Foreskin keratinocyte (primary cell): ENCODE measurements at places on chromosomes 1 and 21. TPM values are rescaled to one million over a fixed set of nuclear protein-coding genes. Genes with fewer than 3 reads are reported as not detected.

GRCh38 chr1:19412654-19413053 is 72.7 kb downstream of the CAPZB start:
- no peak for DNase-seq

- no peak for DNase-seq
These were observed 1.9 kb upstream of the TUT4 start for GRCh38 chr1:52554756-52555155.

GRCh38 chr1:42209526-42210251 is 45.1 kb upstream of the GUCA2A start:
- DNase-seq = no peak

DNA sequence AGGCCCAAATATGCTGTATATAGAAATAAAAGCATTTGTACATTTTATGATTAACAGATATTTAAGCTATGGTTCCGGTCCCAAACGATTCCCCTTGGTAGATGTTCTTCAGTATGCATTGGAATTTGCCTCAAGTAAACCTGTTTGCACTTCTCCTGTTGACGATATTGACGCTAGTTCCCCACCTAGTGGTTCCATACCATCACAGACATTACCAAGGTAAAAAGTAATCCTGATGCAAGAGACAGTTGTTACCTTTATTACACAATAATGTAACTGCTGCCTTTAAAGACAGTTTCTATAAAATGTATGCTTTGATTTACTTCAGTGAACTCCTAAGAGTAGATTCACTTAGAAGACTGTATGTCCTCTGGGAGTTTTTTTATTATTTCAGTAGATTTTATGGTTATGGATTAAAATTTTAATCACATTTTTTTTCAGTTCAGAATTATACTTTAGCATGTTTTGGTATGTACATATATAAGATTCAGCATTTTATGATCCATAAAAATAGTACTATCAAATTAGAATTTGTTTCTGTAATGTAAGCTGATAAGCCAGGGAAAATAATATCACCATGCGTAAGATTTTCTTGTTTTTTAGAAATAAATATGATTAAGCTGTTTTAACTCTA is 96.5 kb downstream of the USP25 start:
- no peak for DNase-seq

- DNase-seq = no peak
These were observed at the start of gene MCM3AP for GRCh38 chr21:46285206-46285661. MCM3AP (minus strand) TSS chr21:46285611; CDS start chr21:46285286, 325 bp downstream.

- peak; percentile 39 for DNase-seq
These were observed 47.8 kb downstream of the PRRX1 start for GRCh38 chr1:170711682-170712081.

- DNase-seq = no peak
These were observed 68.4 kb upstream of the MAGI3 start for GRCh38 chr1:113321771-113322387.

DNA sequence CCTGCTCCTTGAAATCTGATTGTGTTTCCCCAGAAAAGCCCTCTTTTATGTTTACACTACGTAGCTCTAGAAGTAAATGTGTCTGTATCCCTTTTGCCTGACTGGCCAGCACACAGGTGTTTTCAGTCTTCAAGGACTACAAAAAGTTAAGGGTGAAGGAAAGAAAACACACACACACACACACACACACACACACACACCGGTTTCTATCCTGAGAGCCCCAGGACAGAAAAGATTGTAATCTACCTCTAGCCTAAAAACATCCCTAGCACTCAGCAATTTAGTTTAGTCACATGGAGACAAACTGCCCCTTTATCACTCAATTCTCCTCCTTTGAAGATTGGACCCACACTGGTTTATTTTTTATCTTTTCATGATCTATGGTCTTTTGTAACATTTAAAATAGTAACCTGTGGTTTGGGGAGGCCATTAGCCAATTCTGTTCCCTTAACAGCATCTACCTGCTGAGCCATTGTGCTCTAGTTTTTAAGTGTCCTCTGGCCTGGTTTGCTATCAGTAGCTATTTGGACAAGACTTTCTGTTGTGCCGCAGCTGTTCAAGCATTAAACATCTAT is 15.8 kb upstream of the TRIM45 start:
- no peak for DNase-seq

DNA sequence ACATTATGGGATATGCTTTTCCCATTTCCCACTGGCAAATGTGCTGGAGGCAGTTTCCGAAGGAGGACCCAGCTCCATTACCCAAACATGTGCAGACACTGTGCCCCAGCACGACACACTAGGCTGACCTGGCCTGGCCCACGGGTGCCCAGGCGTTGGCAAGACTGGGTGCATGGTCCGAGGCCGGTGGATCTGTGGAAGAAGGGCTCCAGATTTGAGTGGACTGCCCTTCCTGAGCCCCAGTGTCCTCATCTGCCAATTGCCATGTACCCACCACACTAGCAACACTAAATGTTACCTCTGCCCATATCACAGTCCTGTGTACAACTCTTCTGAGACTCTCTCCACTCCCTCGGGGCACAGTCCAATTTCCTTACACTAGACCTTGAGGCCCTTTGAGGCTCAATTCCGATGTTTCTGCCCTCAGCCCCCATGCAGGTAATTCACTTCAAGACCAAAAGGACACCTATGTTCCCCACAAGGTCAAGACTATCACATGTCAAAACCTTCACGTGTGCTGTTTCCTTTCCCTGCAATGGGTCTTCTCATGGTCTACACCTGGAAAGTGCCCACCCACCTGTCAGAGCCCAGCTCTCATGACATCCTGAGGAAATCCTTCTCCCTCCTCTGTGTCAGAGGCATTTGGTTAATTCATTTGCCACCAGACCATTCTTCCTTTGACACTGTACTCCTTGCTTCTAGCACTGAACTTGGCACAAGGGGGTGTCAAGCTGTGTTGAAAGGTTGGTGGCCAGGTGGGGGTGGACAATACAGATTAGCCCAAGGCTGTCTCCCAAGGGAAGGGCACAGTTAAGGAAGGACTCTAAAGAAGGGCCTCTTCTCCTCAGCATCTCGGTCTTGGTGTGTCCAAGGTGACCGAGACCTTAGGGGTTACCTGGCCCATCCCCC is 124.9 kb downstream of the DMRTB1 start:
- no peak for DNase-seq

DNA sequence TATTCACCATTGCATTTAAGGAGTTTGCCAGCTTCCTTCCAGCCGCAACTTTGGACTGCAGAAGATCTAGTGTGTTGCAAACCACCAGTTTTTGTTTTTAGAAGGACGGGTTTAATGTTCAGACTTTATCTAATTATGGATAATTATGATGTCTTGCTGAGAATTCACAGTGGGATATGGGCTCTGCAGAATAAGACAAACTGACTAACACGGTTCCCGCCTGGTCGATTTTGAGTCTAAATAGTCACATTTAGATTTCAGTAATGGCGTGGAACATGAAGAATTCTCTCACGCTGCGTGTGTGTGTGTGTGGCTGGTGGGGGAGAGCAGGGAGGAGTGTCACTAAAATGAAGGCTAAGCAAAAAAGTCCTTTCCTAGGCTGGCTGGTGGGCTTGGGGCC is 48.5 kb upstream of the DMRTB1 start:
- DNase-seq = no peak

- DNase-seq = no peak
These were observed 4.8 kb upstream of the IL24 start for GRCh38 chr1:206892351-206892984.

DNA sequence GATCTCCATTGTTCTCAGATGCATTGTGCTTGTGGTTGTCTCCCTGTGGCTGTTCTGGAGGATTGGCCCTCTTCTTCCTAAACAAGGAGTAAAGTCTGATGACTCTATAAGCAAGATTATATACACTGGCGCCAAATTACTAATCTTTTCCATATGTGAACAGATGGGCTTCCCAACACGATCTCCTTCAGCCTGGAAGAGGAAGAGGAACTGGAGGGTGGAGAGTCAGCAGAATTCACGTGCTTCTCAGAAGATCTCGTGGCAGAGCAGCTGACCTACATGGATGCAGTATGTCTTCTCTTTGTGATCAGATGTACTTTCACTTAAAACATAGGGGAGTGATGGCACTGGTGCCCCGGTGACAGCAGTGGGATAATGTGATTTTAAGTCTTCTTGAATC is 78.7 kb downstream of the RGL1 start:
- DNase-seq = no peak

DNA sequence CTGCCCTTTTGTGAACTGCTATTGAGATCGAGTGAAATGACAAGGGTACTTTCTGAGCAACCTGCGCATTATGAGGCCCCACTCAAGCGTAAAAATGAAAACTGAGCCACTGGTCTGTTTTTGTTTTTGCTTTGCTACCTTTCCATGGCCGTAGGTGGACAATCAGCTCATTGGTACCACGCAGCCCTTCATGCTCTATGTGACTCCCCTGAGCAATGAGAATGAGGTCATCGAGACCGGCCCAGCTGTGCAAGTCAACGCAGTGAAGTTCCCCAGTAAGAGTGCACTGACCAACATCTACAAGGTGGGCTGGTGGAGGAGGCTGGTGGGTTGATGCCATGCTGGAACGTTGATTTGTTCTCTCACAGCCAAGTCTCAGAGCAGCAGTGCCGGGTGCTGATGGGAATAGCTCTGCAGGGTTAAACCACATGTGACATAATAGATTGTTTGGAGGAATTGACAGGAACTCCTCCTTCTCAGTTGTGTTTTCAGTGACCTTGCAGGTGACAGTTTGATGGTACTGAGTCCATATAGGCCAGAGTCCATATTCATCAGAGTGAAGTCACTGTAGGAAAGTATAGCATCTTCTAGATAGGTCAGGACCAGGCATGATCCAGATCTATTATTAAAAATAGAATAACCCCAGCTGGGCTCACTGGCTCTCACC is 170.3 kb downstream of the VPS13D start:
- DNase-seq = no peak

- DNase-seq = no peak
These were observed 5.8 kb downstream of the CAPN8 start for GRCh38 chr1:223659711-223660110.

DNA sequence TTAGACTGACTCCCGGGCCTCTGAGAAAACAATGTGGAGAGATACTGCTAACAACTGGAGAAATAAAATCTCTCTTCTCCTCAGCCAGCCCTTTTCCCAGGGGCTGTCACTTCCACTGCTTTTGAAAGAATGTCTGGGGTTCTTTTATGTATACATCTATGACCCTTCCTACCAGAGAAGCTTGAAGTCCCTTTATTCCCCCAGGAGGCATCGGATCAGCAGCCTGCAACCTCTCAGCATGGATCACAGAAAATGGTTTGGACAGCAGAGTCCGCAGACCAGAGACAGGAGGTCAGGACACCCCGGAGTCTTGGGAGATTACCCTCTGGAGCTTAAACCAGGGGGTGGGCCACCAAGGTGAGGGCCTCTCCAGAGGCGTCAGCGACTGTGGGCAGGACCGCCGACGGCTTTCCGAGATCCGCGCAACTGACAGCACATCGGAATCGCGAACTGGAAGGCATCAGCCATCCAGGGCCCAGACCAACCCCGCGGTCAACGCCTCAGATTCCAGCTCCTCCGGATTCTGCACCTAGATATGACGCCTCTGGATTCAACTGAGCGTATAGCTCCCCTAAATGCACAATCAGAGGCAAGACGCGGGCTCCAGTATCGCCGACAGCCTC is 1.0 kb downstream of the EPHA10 start:
- DNase-seq = no peak

The MGST3 gene
- 181 and 225 TPM in 2 replicates for polyA plus RNA-seq

The CRP gene
- not detected in 2 replicates for polyA plus RNA-seq

The SLAMF1 gene
- not detected in 2 replicates for polyA plus RNA-seq

The EFNA3 gene
- polyA plus RNA-seq = 4.3 and 5.0 TPM in 2 replicates
